ENCODE measurements at places on chromosomes 6 and 20.
A peak's percentile ranks its signal among the peaks of the same experiment; 100 is the strongest.

DNA sequence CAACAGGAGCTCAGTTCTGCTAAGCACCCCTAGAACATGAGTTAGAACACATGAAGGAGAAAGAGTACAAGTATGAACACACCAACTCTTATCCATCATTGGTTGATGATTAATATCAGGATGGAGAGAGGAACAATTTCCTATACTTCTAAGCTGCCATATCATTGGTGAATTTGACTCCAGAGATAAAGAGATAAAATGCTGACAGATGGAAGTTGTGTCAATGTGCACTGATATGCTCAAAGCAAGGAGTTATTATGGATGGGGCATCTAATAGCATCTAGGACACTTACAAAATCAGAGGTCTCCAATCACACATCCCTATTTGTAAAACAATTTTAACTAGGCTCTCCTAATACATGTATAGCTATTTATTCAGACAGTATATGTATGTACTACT, 145.4 kb downstream of the BFSP1 start:
- DNase-seq: no peak

DNA sequence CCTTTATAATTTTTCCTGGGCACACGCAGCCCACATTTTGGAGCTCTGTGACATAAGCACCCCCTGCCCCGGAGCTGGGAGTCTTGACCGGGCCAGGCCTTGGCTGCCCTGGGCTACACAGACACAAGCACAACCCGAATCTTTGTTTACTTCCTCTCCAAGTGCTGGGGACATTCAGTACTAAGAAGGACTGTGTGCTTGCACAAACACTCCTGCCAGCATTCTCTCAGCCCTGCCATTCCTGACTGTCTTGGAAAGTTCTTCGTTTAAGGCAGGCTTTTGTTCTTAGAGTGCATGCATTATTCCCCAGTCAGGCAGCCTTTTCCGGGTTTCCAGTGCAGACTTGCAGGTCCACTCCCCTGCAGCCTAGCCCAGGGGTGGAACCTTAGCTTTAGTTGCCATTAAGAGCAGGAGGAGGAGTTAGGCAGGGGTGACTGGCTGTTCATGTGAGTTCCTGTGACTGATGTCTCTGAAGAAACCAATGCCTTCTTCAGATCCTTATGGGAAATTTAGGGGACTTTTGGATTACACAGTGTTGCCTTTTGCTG, 28.6 kb downstream of the FOXO3 start:
- peak; percentile 33 for DNase-seq

- peak; percentile 23 for DNase-seq
Observed at GRCh38 chr6:170208182-170208601, 82.7 kb downstream of the DLL1 start.

GRCh38 chr6:13080462-13081188, 247.7 kb downstream of the TBC1D7 start:
- no peak for DNase-seq

GRCh38 chr6:90859612-90860011, 272.7 kb upstream of the MAP3K7 start:
- no peak for DNase-seq

DNA sequence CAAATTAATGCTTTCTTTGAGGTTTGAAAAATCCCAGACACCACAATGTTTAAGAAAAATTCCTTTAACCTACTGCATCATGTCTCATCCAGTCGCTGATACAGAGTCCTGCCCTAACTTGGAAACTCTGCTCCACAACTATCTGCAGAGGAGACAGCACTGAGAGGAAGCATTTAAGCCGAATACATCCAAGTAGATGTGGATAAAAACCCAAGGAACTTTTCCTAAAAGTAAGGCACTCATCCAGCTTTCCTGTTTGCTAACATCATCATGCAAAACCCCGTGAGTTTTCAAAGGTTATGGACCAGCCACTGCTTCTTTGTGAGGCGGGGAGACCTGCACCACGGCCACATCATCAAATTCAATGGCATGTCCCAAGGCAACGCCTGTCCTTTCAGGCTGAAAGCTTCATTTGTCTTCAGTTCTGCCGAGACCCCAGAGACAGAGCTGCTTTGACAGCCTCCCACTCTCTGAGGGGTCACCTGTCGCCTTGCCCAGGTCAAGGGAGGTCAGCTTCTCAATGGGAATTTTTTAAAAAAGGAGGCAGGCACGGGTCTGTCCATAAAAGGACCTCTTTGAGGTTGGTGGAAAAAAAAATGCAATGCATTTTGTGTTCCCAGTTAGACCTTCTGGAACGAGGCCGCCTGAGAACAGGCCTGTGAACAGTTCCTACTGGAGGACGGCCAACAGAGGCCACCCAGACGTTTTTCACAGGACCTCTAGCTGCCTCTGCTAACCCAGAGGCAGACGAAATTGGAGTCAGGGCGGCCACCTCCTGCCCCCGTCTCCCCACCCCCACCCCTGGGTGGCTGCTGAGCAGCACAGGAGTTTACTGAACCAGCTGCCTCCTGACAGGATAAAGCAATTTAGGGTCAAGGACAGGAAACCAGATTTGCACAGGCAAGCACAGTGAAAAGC, 142.5 kb upstream of the HDDC2 start:
- peak; percentile 21 for DNase-seq

GRCh38 chr20:2840967-2841531, 504 bp downstream of the VPS16 start:
- peak; percentile 83 for DNase-seq

DNA sequence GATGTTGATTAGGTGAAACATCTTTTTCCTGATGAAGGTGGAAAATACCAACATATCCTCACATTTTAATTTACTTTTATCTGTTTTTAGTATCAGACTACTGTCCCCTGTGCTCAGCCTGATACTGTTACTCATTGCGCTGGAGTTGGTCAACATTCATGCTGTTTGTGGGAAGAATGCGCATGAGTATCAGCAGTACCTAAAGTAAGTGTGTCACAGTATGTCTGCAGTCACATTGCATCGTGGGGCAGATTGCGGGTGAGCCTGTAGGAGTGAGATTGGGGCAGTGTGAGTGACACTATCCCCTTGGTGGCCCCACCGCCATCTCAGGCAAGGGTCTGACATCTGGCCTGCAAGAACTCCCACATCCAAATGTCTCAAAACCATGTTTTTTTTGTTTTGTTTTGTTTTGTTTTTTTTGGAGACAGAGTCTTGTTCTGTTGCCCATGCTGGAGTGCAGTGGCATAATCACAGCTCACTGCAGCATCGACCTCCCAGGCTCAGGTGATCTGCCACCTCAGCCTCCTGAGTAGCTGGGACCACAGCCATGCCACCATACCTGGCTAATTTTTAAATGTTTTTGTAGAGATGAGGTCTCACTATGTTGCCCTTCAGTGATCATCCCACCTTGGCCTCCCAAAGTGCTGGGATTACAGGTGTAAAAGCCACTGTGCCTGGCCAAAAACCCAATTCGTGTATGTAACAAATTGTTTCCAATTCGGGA, 27.8 kb downstream of the ERMARD start:
- DNase-seq: no peak

DNA sequence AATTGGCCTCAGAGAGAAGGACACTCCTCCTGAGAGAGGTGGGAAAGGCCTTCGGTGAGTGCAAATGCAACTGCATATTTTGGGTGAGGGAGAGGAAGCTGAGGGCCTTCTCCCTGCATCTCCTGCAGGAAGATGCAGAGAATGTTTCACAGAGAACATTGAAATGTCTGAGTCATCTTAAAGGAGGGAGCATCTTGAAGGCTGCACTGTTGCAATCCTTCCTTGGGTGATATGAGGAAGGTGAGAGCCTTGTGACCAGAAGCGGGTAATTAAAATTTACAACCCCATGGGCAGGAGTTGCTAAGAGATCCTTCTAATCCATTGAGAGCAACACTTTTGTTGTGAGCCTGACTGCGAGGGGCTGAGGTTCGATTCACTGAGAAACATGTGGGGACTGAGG, 375.7 kb upstream of the MARCKS start:
- DNase-seq: no peak

DNA sequence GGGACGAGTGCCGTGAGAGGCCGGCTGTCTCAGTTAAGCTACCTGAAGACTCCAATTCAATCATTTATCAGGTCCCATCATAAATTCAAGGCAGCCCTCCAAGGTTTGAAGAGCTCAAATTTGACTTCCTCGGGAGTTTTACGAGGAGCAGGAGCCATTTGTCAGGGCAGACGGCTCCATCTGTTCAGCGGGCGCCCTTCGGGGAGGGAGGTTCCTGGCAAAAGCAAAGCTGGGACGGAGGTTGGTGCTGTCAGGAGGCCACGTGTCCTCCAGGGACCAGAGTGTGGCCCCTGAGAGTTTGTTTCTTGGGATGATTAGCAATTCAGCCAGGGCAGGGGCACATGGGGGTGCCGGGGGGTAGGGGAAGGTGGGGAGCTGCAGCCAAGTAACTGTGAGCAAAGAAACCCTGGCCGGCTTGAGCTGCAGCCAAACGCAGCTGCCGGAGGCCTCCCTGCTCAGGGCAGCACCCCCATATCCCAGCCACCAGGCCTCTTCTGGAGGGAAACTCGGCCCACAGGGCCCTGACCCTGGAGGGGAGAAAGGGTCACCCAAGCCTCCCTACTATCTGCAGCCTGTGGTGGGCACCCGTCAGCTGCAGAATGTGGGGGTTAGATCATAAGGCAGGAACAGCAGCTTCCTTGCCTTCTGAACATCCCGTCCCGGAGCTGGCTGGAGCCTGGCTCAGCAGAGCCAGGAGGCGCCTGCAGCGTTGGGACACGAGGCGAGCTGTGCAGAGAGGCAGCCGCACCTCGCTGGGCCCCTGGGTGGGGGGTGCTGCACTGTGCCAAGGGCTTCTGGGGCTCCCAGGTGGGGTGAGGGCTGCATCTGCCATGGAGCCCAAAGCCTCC, 63.6 kb upstream of the GATA5 start:
- no peak for DNase-seq

DNA sequence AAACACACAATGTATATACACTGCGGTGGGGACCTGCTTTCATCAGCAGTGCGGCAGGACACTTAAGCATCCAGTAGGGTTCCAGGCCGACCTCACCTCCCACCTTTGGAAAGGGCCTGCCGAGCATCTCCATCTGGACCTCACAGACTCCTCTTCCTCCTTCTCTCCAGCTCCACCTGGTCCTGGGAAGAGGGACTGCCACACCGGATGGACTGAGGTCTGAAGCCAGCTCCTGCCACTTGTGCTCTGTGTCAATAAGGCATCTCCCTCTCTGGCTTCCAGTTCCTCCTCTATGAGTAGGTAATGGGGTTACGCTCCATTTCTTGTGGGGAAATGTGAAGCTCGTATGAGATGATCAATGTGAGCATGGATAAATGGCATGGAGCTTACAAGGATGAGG, 19.1 kb upstream of the NNAT start:
- DNase-seq: no peak

GRCh38 chr6:132812756-132813172, 1.6 kb upstream of the RPS12 start:
- peak; percentile 49 for DNase-seq

GRCh38 chr6:26223228-26223627, 136.0 kb downstream of the HFE start:
- no peak for DNase-seq
